ENCODE measurements at places on chromosomes 2 and 18. TPM values are rescaled to one million over a fixed set of nuclear protein-coding genes. Genes with fewer than 3 reads are reported as not detected.

The CIDEA gene
- polyA plus RNA-seq = not detected

The TBR1 gene
- polyA plus RNA-seq = not detected

The NCKAP5 gene
- polyA plus RNA-seq = 3.3 TPM

The CYP20A1 gene
- polyA plus RNA-seq = 10.3 TPM

The AKAIN1 gene
- 444 TPM for polyA plus RNA-seq

The C1GALT1C1L gene
- polyA plus RNA-seq = 2.1 TPM

The FSIP2 gene
- 0.18 TPM for polyA plus RNA-seq

The IL1B gene
- not detected for polyA plus RNA-seq

The SRD5A2 gene
- not detected for polyA plus RNA-seq

The TMEM169 gene
- 2.9 TPM for polyA plus RNA-seq

The LYG1 gene
- polyA plus RNA-seq = not detected

The CHRNG gene
- polyA plus RNA-seq = not detected

The MYOM1 gene
- 3.9 TPM for polyA plus RNA-seq

The SPRED2 gene
- 6.2 TPM for polyA plus RNA-seq

Measured in Purkinje cell (primary cell).